Kidney epithelial cell (primary cell): ENCODE measurements at places on chromosomes 16 and 17. TPM values are rescaled to one million over a fixed set of nuclear protein-coding genes. Genes with fewer than 3 reads are reported as not detected.

The PPP1R1B gene
- not detected in 2 replicates for total RNA-seq

- DNase-seq: no peak
These were observed 112.6 kb downstream of the IRF8 start for GRCh38 chr16:86011532-86011931.

DNA sequence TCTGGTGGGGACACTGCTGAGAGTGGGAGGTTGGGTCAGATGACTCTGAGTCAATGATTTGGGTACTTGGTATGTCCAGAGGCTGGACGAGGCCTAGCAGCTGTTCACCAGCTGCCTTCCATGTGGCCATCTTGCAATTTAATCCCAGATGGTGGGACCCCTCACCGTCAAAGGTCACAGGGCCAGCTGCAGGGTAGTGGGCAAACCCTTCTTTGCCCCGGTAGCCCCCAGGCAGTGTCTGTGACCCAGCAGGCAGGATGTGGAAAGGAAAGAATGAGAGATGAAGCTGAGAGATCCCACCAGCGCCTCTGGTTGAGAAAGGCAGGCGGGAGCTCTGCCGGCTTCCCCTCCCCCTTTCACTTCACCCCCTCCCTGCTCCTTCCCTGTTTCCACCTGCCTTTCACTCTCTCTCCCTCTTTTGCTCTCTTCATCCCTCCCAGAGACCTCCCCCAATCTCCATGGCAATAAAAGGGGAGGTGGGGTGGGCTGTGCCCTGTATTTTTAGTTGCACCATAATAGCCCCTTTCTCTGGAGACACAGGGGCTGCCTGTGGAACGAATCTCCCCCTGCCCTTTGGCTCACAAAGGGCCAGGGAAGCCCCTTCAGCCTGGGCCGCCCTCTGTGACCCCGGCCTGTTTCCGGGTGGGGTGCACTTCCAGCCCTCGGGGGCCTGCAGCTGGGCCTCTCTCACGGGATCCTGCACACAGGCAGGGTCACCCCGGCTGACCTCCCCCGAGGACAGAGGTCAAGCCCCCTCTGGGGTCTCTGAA is 20.2 kb downstream of the CDK5RAP3 start:
- DNase-seq: no peak

The CACNG3 gene
- total RNA-seq: not detected in 2 replicates

- DNase-seq: no peak
These were observed 1.3 kb upstream of the CCDC92B start for GRCh38 chr17:2750721-2751120.

The IGF2BP1 gene
- total RNA-seq: 10.2 and 10.4 TPM in 2 replicates

The CUEDC1 gene
- 24.6 and 27.7 TPM in 2 replicates for total RNA-seq
